ENCODE measurements at places on chromosomes 13 and 19.
A peak's percentile ranks its signal among the peaks of the same experiment; 100 is the strongest.

DNA sequence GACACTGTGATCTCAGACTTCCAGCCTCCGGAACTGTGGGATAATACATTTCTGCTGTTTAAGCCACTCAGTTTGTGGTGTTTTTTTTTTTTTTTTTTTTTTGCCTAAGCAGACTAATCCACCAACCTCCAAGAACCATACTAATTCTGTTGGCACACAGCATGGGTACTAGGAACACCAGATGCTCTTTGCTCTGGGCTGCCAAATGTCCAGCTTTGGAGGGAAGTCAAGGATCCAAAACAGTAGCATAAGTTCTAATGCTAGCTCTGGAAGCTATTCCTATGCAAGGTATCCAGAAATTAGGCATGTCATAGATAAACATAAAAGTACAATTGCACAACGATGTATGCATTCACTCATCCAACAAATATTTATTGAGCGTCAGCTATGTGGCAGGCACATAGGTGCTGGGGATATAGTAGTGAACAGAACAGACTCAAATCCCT is 64.5 kb upstream of the WDFY2 start:
- DNase-seq, result no peak

DNA sequence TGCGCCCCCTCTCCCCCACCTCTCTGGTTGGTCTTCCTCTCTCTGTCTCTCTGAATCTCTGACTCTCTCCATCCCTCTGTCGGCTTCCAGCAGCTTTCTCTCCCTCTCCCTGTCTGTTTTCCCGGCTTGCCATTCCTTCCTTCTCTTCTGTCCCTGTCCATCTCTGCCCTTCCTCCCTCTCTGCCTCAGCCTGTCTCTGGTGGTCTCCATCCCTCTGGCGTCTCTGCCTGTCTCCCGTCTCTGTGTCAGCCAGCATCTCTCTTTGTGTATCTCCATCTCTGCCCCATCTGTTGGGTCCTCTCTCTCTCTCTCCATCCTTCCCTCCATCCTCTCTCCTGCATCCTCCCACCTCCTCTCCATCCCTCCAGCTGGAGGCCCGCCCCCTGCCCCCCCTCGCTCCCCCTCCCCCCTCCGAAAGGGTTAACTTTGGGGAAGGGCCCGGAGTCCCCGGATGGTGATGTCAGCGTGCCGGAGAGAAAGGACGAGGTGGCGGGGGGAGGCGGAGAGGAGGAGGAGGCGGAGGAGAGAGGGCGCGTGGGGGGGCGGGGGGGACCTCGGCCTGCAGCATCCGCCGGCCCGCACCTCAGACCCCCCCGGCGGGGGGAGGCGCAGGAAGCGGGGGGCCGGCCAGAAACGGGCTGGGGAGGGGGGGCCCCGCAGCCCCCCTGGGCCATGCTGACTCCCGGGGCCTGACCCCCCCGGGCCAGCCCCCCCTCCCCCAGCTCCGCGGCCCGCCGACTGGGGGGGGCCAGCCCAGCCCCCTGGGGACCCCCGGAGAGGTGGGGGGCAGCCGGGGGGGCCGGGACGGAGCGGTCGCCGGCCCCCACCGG is at the start of gene BRSK1:
BRSK1 (plus strand) TSS at position 450 of the 830 bp plus-strand sequence. CDS start 446 bp downstream, outside the sequence.
- DNase-seq, result no peak

DNA sequence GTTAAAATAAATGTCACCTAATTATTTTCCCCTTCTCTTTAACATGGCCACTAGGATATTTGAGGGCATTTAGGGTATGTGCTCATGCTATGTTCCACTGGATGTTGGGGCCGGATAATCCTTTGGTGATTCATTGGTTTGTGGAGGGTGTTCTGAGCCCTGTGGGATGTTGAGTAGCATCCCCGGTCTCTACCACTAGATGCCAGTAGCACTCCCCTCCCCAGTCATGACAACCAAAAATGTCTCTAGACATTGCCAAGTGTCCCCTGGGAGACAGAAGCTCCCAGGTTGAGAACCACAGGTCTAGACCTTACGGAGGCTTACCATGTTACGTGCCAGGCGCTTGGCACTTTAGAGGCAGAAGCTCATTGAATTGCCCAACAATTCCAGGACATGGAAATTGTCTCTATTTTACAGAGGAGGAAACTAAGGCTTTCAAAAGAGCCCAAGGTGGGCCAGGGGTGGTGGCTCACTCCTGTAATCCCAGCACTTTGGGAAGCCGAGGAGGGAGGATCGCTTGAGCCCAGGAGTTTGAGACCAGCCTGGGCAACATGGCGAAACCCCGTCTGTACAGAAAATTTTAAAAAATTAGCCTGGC is 14.1 kb downstream of the SHANK1 start:
- no peak for DNase-seq

- DNase-seq, result no peak
These were observed 3.2 kb downstream of the MAG start for GRCh38 chr19:35294859-35295791.

DNA sequence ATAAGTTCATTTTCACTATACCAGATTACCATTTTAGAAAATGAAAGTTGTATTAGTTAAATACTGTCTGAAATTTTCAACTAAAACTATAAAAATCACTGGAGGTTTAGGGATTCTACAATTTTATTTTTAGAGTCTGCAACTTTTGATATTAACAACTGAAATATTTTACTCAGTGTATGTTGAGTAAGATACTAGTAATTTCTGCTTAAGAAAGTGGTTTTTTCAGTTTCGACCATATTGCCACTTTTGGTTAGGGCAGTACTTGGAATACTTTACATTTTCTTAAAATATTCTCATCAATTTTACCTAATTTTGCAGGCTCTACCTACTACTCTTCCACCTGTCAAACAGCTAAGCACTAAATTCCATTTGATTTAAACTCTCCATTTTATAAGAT is 59.6 kb downstream of the KCNRG start:
- no peak for DNase-seq

GRCh38 chr19:1394252-1395193 is 6.8 kb downstream of the GAMT start:
- DNase-seq, result no peak

GRCh38 chr13:87129602-87130300 is 541.4 kb upstream of the SLITRK5 start:
- DNase-seq, result no peak

DNA sequence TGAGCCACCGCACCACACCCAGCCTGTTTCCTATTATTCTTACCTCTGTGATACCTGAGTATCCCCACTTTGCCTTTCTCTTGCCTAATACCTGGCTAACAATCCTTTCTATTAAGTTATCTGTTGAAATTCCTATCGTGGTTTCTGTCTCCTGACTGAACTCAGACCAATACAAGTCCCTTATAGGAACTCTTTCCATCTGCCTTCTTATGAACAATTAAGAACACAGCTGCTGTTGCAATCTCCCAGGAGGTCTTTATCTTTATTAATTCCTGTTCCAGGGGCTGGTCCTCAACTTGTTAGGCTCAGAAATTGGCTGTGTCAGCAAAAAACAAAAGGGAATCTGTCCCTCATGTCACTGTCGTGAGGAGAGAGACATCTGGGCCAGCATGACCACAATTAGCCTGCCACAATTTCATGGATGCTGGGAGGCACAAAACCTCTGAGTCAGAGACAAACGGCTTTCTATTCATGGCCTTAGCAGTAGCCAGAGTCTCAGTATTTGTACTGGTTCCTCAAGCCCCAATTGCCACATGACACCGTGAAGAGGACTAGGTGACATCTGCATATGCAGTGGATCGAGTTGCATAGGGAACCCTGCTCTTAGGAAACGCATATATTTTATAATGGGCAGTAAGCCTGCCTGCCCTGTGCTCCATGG is 58.2 kb downstream of the NUFIP1 start:
- no peak for DNase-seq

- no peak for DNase-seq
These were observed 59.0 kb downstream of the WDFY2 start for GRCh38 chr13:51643105-51643881.

DNA sequence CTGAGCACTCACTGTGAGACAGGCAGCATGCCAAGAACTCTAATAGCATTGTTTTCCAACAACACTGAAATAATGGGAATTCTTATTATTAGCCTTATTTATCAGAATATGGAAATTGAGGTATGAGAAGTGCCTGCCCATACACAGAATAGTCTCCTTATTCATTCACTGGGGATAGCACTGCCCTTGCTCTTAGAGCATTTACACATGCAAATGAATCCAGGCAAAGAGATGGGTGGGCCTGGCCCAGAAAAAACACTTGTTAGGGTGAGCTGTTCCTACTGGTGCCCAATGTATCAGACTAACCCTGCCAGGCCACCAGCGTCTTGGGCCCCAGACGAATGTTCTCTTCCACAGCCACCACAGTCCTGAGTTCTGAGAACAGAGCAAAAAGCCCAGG is 112.9 kb downstream of the TUBA3C start:
- no peak for DNase-seq

GRCh38 chr13:66853564-66853963 is 376.6 kb downstream of the PCDH9 start:
- no peak for DNase-seq

DNA sequence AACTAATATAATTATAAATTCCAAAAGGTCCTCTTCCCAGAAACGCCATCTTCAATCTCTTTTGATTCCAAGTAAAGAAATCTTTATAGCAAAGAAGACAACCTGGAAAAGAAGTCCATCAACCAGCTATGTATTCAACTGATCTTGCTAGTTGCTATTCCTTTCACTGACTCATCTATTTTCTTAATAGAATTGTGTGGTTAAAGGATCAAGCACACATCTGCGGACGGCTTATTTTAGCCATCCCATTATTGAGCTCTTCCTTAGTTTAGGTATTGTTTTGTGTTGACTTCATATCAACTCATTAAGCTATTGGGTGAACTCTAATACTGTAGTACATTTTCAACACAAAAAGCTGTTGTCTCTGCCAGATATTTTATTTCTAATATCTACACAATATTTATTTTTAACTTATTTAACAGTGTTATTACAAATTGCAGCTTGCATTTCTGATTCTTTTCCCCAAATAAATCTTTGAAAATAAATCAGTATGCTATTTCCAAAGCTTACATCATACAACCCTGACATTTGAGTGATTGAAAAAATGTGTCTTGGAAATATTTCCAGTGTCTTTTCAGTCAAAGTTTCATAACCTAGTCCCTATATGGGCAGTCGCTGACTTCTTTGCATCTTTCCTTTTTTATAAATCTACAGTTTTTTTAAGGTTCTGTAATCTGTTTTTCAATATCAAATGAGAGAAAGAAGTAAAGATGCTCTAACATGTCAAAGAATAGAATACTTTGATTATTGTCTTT is 158.8 kb upstream of the SPRY2 start:
- DNase-seq, result no peak

DNA sequence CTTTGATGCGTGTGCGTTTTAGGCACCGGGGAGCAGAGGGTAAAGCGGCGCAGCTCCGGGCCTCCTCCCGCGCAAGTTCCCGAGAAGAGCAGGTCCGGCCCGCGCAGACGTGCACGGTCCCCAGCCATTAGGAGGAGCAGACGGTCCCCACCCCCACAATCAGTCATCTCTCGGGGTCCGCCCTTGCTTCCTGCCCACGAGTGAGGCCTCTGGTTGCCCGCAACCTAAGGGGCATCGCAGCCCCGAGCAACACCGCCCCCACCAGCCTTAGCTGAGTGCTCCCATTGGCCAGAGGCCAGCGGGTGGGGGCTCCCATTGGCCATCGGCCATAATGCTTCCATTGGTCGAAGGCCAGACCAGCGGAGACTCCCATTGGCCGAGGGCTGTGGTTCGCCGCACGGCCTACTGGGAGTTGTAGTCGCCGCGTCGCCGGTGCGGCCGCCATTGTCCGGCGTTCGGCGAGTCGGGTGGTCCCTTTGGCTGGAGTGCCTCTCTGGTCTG is at the start of gene ZNF8:
ZNF8 (plus strand) TSS at position 415 of the 501 bp plus-strand sequence. CDS start 127 bp downstream, outside the sequence.
- peak; percentile 96 for DNase-seq

- no peak for DNase-seq
These were observed 1.1 kb downstream of the RBM26 start for GRCh38 chr13:79404985-79405384.

- no peak for DNase-seq
These were observed 3.4 kb downstream of the ZNF576 start for GRCh38 chr19:43599635-43600295.

GRCh38 chr19:7678971-7679751 is 1.5 kb upstream of the TRAPPC5 start:
- peak; percentile 46 for DNase-seq

- DNase-seq, result no peak
These were observed 846 bp upstream of the PRKACA start for GRCh38 chr19:14118165-14119051.

GRCh38 chr13:35850569-35850968 is 280.6 kb downstream of the DCLK1 start:
- no peak for DNase-seq

DNA sequence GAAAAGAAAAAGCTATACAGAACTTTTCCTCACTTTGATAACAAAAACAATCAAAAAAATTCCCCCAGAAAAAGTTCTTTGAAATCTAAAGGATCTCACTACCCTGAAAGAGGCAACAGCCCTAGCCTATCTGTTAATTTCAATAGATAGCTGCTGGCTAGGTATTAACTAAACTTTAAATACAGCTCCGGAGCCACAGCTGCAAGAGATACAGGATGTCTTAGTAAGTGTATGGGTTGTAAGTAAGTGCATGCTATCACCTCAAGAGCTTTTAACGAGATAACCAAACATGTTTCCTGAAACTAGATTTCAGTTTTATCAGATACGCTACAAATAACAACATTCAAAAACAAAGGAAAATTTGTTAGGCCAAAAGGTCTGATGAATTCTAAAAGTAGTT is 148.4 kb downstream of the KLF12 start:
- DNase-seq, result no peak

GRCh38 chr13:53112522-53112921 is 83.9 kb downstream of the OLFM4 start:
- no peak for DNase-seq

GRCh38 chr19:6362027-6362350 is 658 bp downstream of the CLPP start:
- DNase-seq, result no peak

DNA sequence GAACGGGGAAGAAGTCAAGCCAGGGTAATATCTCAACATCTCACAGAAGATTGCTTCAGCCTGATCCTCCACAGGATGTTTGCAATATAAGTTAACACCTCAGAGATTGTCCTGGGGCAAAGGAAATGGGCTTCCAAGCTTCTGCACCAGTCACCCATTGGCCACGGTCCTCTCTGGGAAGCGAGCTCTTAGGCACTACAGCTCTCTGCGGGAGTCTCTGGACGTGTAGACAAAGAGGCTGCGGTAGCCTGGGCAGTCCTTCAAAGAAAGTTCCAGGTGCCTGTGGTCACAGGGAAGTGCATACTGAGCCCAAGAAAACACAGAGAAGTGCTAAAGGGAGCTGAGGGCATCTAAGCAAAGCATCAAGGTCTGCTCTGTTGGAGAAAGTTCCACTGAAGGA is 805.7 kb downstream of the DIAPH3 start:
- DNase-seq, result no peak

- no peak for DNase-seq
These were observed 17.4 kb downstream of the ZC3H4 start for GRCh38 chr19:47096100-47096704.

GRCh38 chr19:4099041-4099764 is 24.7 kb downstream of the MAP2K2 start:
- no peak for DNase-seq

GRCh38 chr13:73440296-73440895 is 381.6 kb downstream of the KLF5 start:
- DNase-seq, result peak; percentile 3

- no peak for DNase-seq
These were observed 12.6 kb downstream of the ZSCAN5A start for GRCh38 chr19:56301886-56302620.

GRCh38 chr19:7787141-7787540 is 24.1 kb downstream of the CLEC4M start:
- DNase-seq, result no peak

Data from stimulated activated CD4-positive, alpha-beta T cell treated with anti-CD3 and anti-CD28 coated beads, Interleukin-1b, Interleukin-23, amount 100 ng/mL, for 4 hours (primary cell).